ENCODE measurements at places on chromosomes 1 and 21.

GRCh38 chr1:244675167-244675566 is 22.2 kb downstream of the DESI2 start:
- DNase-seq, result no peak

DNA sequence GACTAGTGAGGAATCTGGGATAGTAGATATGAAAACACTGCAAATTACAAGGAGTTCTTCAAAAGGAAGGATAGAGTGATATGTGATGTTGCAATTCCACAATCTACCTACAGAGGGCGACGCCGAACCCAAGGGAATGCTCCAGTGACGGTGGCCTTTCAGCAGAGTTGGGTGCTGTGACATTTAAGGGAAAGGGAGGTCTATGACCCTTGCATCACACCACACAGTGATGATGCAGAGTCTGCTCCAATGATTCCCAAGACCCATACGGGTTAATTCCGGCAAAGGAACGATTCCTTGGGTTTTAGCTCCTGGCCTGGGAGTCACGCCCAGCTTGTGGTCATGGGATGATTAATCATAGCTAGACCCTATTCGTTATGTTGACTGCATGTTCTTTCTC is 123.0 kb upstream of the IGSF21 start:
- DNase-seq, result no peak

GRCh38 chr21:46078978-46079351 is 18.9 kb upstream of the COL6A2 start:
- DNase-seq, result no peak

GRCh38 chr1:8214501-8215173 is 103.3 kb upstream of the SLC45A1 start:
- no peak for DNase-seq

GRCh38 chr1:244989813-244990212 is 125.5 kb upstream of the HNRNPU start:
- no peak for DNase-seq

DNA sequence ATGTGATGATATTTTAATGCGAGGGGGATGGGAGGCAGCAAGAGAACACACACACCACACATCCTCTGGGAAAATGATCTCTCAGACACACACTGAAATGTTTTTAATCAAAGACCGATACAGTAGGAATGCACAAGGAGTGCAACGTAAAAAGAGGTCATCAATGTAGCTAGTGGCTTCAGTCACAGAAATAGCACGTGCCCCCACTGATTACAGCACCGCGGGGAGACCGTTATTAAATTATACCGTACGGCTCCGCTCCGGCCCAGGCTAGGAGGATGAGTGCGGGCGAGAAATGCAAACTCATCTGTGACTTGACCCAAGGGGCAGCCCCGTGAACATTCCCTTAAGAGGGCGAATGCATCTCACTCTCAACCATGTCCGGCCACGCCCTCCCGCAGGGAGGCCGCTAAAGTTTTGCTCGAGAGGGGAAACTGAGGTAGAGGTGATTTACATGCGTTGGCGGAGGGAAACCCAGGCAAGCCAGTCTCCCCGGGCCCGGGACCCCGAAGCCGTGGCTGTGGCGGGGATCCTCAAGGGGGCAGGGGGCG is 552 bp downstream of the UBR4 start:
- DNase-seq, result no peak

- DNase-seq, result no peak
Observed at GRCh38 chr1:56837244-56837939, 17.2 kb upstream of the C8A start.

Measured in stimulated activated CD8-positive, alpha-beta memory T cell treated with anti-CD3 and anti-CD28 coated beads, Interleukin-15, amount 100 ng/mL, for 24 hours (primary cell).